ENCODE measurements at places on chromosomes 4 and X.

DNA sequence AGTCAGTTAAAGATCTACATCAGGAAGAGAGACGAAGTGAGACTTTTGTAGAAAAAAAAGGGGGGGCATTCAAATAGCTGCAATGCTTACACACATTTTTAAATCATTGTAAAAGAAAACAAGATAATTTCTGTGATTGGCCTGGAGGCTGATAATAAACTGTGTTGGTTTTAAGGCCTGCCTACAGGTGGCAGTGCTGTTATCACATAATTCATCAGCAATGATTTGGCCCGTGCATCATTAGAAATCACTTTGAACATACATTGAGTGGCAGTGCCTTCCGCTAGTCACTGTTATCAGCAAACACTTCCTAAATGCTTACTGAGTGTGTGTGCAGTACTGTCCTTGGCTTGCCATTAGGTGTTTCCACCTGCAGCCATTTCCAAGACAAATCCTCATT is 831.9 kb downstream of the TRIML1 start:
- no peak for DNase-seq

- DNase-seq = no peak
Observed at GRCh38 chrX:111585337-111585736, 73.9 kb downstream of the SERTM2 start.

GRCh38 chrX:69844636-69845035 is 205.1 kb downstream of the AWAT2 start:
- no peak for DNase-seq

- DNase-seq = no peak
Observed at GRCh38 chrX:29487714-29488113, 727.6 kb upstream of the MAGEB2 start.

- DNase-seq = no peak
Observed at GRCh38 chr4:115229873-115230272, 116.5 kb upstream of the NDST4 start.

GRCh38 chr4:169272265-169272886 is 1.6 kb upstream of the SH3RF1 start:
- DNase-seq = no peak

GRCh38 chr4:113116414-113117357 is 67.2 kb downstream of the ANK2 start:
- DNase-seq = no peak

GRCh38 chr4:78902298-78902697 is 36.9 kb downstream of the PAQR3 start:
- DNase-seq = no peak

DNA sequence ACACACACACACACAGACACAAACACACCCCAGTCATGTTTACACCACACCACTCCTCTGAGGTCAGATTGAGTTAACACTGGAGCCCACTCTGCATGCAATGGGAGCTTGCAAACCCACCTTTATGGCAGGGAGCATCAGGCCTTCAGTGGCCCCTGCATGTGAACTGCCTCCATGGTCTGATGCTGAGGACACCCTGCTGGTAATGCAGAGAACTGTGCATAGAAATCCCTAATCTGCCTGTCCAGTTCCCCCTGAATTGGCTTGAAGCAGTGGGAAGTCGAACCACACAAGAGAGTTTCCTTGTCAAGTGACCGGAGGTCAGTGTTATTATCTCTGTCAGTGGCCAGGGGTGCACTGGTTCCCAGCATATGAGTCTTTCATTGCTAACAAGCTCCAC is 59.8 kb downstream of the ANOS1 start:
- DNase-seq = no peak

Measured in stimulated activated CD4-positive, alpha-beta T cell treated with anti-CD3 and anti-CD28 coated beads, TNF-alpha, amount 100 ng/mL, for 1 hour (primary cell).